Upper lobe of left lung (tissue), 6 donors: ENCODE measurements at places on chromosomes 3 and 15.

DNA sequence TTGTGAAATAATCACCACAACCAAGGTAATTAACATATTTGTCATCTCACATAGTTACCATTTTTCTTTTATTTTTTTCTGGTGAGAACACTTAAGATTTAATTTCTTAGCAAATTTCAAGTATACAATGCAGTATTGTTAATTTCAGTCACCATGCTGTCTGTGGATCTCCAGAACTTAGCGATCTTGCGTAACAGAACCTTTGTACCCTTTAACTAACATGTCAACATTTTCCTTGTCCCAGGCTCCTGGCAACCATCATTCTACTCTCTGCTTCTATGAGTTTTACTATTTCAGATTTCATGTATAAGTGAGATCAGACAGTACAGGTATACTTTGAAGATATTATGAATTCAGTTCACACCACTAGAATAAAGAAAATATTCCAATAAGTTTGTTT is 154.4 kb downstream of the KCNAB1 start:
- DNase-seq = no peak

- DNase-seq = peak; percentile 63
Measured at GRCh38 chr15:63048776-63049665, 6.5 kb downstream of the TPM1 start.

DNA sequence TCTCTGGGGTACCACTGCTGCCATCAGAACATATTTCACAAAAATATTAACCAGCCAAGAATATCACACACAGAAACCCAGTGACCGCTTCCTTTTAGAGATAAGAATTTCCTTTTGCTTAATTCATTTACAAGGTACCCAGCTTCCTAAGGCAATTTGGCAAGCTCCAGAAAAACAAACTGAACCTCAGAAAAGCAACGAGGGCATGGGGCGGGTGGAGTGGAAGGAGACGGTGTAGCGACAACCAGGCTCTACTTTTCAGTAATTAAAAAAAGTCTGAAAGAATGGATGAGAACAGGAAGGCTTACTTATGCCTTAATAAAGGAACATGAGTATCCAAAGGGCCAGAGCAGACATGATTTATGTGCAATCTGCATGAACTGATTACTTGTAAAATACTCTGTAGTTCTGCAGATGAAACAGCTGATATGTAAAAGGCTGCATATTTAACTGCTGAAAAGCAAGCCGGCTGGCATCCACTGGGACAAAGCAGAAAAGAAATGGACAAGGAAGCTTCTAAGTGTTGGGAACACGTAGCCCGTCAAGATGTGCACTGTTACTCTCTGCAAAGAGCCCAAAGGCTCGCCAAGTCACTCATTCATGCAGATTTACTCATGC is 18.6 kb downstream of the RFTN1 start:
- no peak for DNase-seq

- no peak for DNase-seq
Measured at GRCh38 chr3:4220065-4220464, 83.1 kb upstream of the SETMAR start.

DNA sequence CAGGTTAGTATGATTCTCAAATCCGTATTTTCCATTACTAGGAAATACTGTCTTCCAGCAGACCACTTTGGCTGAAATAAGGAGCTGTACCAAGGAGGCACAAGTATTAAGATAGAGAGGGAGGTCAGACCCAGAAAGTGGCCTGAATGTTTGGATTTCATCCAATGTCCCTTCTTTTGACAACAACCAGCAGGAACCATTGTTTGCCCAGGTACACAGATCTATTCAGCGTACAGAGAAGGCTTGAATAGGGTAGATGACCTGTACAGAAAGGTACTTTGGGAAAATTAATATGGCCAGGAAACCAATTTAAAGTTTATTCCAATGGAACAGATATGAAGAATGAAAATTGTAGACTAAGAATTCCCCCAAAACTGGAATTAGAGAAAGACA is 12.6 kb downstream of the MTHFS start:
- no peak for DNase-seq

- DNase-seq = no peak
Measured at GRCh38 chr3:128801779-128802380, 75.9 kb downstream of the RAB7A start.

DNA sequence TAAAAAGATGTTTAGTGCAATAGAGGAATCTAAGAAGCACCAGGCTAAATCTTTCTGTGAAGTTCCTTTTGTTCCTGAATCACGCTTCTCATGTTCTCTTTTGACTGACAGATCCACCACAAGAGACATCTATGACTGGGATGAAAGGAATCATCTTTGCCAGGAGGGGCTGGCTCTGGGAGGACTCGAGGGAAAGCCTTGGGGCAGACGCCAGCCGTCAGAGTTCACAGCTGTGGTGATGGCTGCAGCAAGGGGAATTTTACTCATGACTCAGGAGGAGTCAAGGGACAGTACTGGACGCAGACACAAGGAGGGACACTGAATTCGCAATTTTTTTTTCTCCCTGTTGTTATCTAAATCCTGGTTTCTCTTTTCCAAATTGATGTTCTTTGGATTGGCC is 38.7 kb downstream of the C3orf38 start:
- no peak for DNase-seq

- DNase-seq = no peak
Measured at GRCh38 chr3:150372722-150373121, 35.4 kb upstream of the TSC22D2 start.

DNA sequence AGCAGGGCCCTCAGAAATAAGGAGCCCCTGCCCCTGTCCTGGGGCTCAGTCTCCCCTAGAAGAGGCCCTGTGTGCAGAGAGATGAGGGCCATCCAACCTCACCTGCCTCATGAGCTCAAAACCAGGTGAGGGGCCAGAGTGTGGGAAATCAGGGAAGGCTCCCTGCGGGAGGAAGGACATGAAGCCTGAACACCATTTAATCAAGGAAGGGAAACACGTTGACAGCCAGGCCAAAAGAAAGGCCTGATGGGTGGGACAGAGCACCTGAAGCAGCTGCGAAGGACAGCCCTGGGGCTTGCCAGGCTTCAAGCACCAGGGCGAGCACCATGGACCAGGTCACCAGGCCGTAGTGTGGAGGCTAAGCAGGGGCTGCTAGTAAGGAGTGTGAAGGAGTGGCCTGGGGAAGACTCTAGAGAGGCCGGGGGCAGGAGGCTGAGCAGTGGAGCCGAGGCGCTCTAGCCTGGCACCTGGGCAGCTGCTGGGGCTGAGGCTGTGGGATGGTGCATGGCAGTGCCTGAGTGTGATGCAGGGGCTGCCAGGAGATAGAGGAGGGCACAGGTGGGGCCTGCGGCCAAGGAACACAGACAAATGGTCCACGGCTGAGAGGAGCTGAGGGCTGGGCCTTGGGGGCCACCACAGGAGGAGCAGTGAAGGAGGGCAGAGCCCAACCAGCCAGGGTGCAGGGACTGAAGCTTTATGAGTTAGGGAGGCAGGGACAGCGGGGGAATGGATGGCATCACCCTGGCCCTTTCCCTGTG is 16.1 kb downstream of the ACAA1 start:
- peak; percentile 19 for DNase-seq

DNA sequence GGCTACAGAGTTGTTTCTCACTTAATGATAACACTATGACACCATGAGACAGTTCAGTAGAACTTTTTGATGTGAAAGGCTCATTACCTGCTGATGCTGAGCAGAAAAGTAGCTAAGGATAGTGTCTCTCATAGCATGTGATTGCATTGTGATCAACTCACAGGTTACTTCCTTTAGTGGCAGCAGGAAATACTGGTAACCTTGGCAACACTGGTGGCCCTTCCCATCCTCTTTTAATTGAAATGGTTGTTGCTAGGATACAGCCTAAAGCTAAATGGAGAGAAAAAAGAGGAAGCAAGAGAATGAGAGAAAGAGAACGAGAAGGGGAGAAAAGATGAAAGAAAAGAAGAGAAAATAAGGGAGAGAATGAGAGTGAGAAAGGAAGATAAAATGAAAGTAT is 204.7 kb upstream of the GAP43 start:
- DNase-seq = no peak

DNA sequence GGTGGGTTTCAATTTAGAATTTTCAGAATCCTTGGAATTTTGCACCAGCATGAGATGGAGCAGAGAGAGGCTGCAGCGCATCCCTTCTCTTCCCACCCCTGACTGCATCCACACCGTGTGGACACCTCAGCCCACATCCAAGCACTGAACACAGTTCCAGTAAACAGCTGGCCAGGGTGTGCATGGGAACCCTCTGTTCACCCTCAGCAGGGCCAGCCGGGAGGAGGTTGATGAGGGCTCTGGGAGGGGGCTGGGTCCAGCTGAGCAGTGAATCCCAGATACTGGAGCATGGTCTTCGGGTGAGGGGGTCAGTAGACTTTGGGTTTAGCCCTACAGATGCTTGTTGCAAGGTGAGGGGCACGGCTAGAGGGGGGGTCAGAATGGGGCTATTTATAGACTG is 85.8 kb downstream of the RPLP1 start:
- no peak for DNase-seq

DNA sequence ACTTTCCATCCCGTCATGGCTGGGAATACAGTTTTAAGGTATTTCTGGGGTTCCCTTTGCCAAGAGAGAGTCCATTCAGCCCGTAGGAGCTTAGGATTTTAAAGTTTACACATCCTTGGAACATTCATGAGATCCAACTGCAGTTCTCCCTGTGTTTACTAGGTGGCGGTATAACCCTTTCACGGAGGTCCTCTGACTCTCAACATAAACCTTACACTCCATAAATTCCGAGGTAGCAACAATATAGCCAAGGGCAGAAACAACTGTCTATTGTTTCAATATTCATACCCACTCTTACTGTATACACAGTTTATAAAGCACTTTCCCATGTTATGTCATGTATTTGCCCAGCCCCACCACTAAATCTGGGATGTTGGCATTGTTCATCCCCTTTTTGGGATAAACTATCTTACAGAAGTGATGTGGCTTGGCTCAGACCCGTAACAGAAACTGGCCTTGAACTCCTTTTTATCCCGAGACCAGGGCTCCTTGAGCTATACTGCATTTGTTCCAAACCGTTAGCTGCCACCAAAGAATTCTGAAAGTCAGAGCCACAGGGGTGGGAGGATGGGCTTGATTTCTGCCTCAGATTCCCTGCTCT is 69.2 kb upstream of the COL6A5 start:
- DNase-seq = peak; percentile 22

GRCh38 chr3:104198131-104198530 is 1168.6 kb upstream of the ALCAM start:
- DNase-seq = no peak

- DNase-seq = peak; percentile 82
Measured at GRCh38 chr3:197750396-197750831, 731 bp downstream of the FYTTD1 start.

DNA sequence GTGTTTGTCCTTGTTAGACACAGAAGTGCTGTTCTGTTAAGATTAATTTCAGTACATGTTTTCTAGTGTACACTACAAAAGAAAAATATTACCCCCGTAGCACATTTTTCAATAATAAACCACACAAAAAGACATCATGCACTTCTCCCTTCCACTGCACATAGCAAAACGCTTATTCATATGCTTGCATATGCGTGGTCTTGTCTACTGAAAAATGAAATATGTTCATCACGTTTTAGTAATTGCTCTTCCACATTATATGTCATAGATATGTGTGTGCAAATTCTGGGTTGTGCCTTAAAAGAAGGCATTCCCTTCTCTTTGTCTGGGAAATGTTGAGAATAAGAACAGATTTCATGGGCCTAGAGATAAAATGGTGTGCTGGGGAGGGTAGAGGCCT is 353.9 kb downstream of the NSUN3 start:
- no peak for DNase-seq

DNA sequence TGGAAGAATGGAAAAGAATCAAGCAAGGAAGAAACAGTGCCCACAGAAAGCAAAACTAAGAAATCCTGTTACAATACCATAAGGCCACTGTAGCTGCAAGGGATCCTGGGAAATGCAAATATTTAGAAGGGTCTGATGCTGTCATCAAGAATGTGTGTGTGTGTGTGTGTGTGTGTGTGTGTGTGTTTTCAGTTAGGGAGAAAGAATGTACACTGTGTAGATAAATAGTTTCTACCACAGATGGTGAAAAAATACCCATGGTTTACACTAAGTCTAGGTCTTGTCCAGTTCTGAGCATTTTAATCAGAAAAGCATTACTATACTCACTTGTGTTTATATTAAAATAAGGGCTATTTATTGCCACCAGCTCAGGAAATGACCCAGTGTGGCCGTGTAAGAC is 355.0 kb downstream of the RBMS3 start:
- no peak for DNase-seq

- no peak for DNase-seq
Measured at GRCh38 chr3:13703071-13703470, 154.1 kb downstream of the FBLN2 start.

GRCh38 chr3:172766241-172766640 is 15.7 kb downstream of the ECT2 start:
- no peak for DNase-seq

DNA sequence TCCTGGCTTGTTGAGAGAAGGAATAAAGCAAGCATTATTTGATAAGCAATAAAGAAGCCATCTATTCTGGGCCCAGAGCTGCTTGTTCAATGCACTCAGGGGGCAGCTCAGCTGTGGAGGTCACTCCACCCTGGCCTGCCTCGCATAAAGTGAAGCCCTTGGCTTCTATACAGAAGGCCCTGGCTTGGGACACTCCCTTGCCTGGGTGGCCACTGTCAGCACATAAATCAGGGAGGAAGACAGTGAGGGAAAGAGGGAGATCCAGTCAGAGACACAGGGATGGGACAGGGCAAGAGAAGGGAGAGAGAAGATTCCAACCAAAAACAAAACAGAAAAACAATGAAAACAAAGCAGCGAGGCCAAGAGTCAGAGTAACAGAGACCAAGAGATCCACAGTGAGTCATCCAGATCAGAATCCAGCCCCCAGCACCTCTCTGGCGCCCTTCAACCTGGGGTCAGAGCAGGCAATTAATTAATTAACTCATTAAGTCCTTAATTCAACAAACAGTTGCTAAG is 11.8 kb downstream of the INSYN1 start:
- no peak for DNase-seq

DNA sequence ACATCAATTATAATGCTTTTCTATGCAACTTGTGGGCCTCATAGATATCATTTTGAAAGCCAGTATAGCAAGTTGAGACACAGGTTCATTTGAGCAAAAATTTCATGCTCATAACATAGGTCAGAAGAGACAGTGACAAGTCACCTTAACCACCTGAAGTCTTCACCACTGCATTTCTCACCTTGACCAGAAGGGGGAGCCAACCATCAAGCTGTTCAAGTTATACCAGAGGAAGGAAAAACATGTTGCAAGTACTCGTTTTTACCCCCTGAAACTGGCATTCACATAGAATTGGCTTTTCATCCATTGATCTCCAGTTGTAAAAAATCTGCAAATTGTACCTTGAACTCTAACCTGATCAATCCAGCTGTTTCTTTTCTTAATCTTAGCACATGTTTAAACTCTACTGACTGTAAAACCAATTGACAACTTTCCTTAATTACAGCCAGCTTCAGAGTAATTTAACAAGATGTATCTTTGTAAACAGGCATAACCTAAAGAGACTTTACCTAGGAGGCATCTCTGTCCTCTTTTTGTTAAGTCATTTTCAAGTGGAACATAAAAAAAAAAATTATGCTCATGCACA is 1.4 kb downstream of the LMOD3 start:
- peak; percentile 72 for DNase-seq

GRCh38 chr15:74451861-74452835 is 8.8 kb downstream of the UBL7 start:
- no peak for DNase-seq
